Colonic mucosa (tissue), 4 donors: ENCODE measurements at places on chromosomes 2 and 18. TPM values are rescaled to one million over a fixed set of nuclear protein-coding genes. Genes with fewer than 3 reads are reported as not detected.
A peak's percentile ranks its signal among the peaks of the same experiment; 100 is the strongest.

DNA sequence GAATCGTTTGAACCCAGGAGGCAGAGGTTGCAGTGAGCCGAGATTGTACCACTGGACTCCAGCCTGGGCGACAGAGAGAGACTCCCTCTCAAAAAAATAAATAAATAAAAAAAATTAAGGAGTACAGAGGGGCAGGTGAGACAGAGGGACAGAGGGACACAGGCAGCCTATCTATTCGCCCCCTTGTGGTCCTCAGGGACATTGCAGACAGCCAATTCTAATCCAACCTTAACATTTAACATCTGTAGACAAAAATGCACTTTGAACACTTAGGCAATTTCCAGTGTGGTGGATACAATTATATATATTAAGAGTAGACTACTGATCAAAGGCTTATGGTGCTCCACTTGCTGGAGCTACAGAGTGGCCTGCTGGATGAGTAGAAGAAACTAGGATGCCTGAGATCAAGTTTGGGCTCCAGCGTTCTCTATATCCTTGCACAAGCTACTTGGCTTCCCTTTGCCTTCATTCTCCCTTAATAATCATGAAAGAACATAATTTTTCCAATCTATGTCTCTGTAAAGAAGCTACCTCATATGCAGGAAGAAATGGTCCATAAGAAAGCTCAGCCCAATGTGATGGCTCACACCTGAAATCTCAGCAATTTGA, 8.2 kb upstream of the SMARCAL1 start:
- no peaks in the 10 kb centered on the region for H3K36me3 ChIP-seq
- H3K27me3 ChIP-seq, result no peaks in the 10 kb centered on the region
- DNase-seq, result peak; percentile 57
- no peak overlapping the region for H3K4me3 ChIP-seq
- H3K4me1 ChIP-seq, result no peaks in the 10 kb centered on the region

The ALPP gene
- 0.37 TPM for total RNA-seq

The INO80B gene
- 23.9 TPM for total RNA-seq

- H3K4me1 ChIP-seq, result no peaks in the 10 kb centered on the region
- DNase-seq, result peak; percentile 58
- H3K27ac ChIP-seq, result no peak overlapping the region
Measured at GRCh38 chr2:94874277-94874997, 3.2 kb downstream of the TEKT4 start.

The EPC2 gene
- 20.7 TPM for total RNA-seq

DNA sequence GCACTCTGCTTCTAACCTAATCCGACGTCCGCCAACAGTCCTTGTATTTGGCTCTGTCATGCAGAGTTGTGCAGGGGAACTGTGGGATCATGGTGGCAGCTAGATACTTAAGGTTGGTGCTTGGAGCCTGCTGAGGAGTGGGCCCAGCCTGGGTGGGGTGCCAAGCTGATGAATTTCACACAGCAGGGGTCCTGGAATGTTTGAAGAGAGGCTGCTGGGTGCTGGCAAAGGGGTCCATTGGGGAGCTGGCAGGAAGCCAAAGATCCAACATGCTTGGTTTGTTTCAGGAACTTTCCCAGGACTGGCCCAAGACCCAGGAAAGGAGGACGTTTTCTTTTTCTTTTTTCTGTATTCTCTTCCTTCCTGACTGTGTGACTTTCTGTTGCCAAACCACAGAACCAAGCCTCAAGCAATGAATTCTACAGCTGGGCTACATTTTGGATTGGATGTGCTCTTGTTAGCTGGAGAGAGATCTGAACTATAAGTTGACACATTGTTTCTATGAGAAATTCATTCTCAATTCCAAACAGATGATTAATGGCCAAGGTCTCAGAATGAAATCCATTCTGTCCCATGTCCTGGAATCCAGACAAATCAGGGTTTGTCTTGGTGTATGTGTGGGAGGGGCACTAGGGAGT, 49.9 kb downstream of the DHRS9 start:
- no peaks in the 10 kb centered on the region for H3K27me3 ChIP-seq
- H3K36me3 ChIP-seq, result no peaks in the 10 kb centered on the region
- H3K27ac ChIP-seq, result no peak overlapping the region

- H3K4me1 ChIP-seq, result no peaks in the 10 kb centered on the region
- no peak overlapping the region for H3K4me3 ChIP-seq
- no peaks in the 10 kb centered on the region for H3K27me3 ChIP-seq
Measured at GRCh38 chr2:46053564-46053963, 243.6 kb upstream of the EPAS1 start.

The PRSS56 gene
- total RNA-seq, result not detected

- no peak overlapping the region for H3K4me3 ChIP-seq
- DNase-seq, result no peak
- H3K36me3 ChIP-seq, result no peaks in the 10 kb centered on the region
- H3K27ac ChIP-seq, result no peak overlapping the region
- H3K4me1 ChIP-seq, result no peaks in the 10 kb centered on the region
Measured at GRCh38 chr18:34660572-34660971, 49.5 kb upstream of the DTNA start.

GRCh38 chr2:78979380-78980151, 45.9 kb upstream of the REG3G start:
- no peaks in the 10 kb centered on the region for H3K4me1 ChIP-seq
- H3K27ac ChIP-seq, result no peak overlapping the region
- no peak overlapping the region for H3K4me3 ChIP-seq

The REEP1 gene
- 5.7 TPM for total RNA-seq

GRCh38 chr2:118582058-118582457, 265.4 kb downstream of the EN1 start:
- no peak for DNase-seq
- H3K4me1 ChIP-seq, result no peaks in the 10 kb centered on the region
- no peak overlapping the region for H3K27ac ChIP-seq
- no peaks in the 10 kb centered on the region for H3K27me3 ChIP-seq
- H3K4me3 ChIP-seq, result no peak overlapping the region

DNA sequence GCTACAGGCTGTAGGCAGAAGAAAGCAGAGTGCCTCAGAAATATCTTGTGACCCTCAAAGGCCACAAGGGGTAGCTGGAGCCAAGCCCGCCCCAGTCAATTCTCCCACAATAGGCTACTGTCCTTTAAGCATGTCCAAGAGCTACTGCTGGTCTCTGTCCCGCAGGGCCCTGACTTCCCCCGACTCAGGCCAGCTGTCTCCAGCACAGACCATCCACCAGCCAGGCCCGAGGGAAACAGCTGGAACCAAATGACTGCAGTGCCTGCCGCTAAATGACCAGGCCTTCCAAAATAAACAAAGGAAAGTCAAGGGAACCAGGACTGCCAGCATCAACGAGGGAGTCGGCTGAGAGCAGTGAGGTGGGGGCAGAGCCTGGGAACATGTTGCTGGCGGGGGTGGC, 36.7 kb downstream of the MCFD2 start:
- no peaks in the 10 kb centered on the region for H3K36me3 ChIP-seq
- no peaks in the 10 kb centered on the region for H3K4me1 ChIP-seq
- no peak for DNase-seq
- no peak overlapping the region for H3K27ac ChIP-seq
- no peak overlapping the region for H3K4me3 ChIP-seq
- no peaks in the 10 kb centered on the region for H3K27me3 ChIP-seq

- H3K4me1 ChIP-seq, result no peaks in the 10 kb centered on the region
- H3K27me3 ChIP-seq, result no peaks in the 10 kb centered on the region
- no peak for DNase-seq
- no peaks in the 10 kb centered on the region for H3K36me3 ChIP-seq
- H3K27ac ChIP-seq, result no peak overlapping the region
- no peak overlapping the region for H3K4me3 ChIP-seq
Measured at GRCh38 chr2:25615386-25615785, 58.0 kb downstream of the DTNB start.

The RAD51AP2 gene
- 0.11 TPM for total RNA-seq
